ENCODE measurements at places on chromosomes 11 and 22.

DNA sequence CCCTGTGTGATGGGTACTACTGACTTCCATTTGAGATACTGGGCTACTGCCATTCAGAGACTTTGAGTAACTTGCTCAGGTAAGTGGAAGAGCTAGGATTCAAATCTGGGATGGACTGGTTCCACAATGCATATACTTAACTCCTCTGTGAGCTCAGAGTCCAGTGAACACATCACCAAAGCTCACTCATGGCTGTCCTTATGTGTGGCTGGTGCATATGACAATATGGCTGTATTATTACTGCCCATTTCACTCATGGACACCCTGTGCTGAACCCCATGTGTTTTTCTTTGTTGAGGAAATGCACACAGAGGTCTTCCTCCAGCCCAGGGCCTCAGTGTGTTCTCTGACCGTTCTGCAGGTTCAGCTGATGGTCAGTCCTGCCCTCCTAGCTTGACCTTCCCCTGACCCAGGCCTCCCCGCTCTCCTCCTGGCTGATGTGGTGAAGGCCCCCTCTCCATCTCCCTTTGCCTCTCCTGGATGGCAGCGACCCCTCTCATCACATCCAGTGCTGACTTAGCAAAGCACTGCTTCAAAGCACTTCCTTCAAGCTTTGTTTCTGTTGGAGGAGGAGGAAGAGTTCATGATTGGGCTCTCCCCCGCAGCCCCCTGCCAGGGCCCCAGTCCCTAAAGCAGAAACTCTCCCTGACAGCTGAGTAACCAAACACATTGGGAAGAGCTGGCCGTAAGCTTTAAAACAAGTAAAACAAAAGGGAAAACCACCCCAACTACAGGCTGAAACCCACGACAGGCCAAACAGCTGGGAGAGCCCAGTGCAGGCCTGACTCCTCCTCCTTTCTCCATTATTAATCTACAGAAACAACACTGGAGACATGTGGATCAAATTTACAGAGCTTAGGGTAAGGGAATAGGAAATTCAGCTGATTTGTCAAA lies 101.2 kb downstream of the NAT10 start:
- DNase-seq, result no peak

- DNase-seq, result no peak
These were observed 6.3 kb downstream of the SSH3 start for GRCh38 chr11:67309661-67310061.

DNA sequence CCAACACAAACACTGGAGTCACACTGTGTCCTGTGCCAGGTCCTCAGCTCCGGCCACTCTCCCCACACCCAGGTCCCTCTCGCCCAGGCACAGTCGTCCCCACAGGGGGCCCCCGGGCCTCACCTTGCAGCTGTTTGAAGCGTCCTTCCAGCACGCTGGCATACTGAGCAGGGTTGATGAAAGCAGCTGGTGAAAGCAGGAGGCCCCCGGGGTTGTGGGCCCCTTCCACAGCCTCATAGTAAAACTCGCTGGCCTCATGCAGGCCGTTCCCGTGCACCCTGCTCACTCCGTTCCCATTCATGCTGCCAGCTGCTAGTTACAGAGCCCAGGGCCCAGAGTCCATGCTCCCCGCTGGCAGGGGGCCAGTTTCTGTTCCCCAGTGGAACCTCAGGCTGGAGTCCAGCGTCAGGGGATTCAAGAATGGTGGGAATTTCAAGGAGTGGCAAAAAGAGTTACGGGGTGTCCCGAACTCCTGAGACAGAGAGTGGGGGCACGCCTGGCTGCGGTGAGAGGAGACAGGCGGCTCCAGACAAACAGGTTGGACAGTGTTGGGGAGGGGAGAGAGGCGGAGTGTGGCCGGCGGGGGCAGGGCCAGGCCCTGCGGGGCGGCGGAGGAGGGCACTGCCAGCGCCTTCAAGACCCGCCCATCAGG lies 10.6 kb downstream of the SPTBN2 start:
- no peak for DNase-seq

DNA sequence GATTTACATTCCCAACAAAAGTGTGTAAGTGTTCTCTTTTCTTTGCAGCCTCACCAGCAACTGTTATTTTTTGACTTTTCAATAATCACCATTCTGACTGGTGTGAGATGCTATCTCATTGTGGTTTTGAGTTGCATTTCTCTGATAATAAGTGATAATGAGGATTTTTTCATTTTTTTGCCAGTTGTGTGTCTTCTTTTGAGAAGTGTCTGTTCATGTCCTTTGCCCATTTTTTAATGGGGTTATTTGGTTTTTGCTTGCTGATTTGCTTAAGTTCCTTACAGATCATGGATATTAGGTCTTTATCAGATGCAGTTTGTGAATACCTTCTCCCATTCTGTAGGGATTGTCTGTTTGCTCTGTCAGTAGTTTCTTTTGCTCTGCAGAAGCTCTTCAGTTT lies 107.7 kb downstream of the EHF start:
- no peak for DNase-seq

- no peak for DNase-seq
These were observed 17.2 kb downstream of the DLAT start for GRCh38 chr11:112042161-112042960.

- DNase-seq, result no peak
These were observed 50.5 kb upstream of the SHANK2 start for GRCh38 chr11:71302911-71303310.

DNA sequence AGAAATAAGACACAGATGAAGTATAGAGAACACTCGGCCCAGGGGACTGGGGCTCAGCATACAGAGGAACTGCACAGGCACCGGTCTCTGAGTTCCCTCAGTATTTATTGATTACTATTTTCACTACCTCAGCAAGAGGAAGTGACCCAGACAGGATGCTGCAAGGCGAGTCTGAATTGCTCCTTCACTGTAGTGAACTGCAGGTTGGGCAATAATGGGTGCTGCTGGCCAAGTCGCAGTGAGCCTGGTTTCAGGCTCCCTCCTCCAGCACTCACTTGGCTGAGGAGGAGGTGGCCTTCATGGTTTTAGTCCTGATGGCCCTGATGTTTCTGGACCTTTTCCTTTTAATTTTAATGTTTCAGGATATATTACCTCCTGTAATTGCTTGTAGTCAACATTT lies 10.4 kb downstream of the OR52K2 start:
- no peak for DNase-seq

DNA sequence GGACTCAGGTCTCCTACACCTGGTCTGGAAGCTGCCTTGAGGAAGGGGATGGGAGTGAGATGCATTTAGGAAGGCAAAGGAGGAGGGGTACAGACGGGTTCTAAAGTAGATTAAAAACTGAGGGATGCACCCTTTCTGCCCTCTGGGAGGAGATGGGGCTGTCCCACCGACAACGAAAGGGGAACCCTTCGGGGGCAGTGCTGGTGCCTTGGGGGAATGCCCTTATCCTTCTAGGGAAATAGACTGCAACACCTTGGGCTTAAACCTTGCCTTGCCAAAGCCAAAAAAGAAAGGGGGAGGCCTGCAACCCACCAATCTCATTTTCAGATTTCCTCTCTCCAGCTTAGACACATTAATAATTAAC lies 89.8 kb downstream of the PLEKHA7 start:
- DNase-seq, result no peak

DNA sequence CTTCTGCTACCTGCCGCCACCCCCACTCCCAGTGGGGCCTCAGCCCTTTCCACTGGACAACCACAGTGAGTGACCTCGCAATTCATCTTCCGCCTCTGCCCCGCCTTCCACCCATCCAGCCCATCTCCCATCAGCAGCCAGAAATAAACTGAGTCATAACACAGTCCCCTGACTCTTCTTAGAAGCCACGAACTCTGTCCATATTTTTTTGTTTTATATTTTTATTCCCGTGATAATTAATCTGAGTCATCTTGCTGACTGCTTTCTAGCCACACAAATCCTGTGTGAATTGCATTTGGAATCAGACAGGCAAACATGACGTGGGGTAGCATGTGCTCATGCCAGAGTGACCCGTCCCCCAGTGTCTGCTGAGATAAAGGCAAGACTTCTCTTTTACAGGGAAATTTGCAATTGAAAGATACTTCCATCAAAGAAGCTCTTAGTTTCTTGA lies 7.0 kb downstream of the FADD start:
- no peak for DNase-seq

DNA sequence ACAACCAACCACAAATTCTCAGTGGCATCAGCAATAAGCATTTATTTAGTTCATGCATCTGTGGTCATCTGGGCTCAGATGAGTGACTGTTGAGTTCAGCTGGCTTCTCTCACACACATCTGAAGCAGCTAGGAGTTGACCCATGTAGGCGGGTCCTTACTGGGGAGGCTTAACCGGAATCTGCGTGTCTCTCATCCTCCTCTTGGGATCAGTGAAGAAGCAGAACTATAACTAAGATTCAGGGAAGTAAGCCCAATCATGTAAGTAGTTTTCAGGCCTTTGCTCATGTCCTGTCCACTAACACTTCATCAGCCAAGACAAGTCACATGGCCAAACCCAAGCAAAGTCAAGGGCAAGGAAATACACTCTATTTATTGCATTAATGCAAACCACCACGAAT lies 236.2 kb downstream of the C11orf87 start:
- no peak for DNase-seq

- no peak for DNase-seq
These were observed 121.2 kb downstream of the ABTB2 start for GRCh38 chr11:34236572-34236971.

DNA sequence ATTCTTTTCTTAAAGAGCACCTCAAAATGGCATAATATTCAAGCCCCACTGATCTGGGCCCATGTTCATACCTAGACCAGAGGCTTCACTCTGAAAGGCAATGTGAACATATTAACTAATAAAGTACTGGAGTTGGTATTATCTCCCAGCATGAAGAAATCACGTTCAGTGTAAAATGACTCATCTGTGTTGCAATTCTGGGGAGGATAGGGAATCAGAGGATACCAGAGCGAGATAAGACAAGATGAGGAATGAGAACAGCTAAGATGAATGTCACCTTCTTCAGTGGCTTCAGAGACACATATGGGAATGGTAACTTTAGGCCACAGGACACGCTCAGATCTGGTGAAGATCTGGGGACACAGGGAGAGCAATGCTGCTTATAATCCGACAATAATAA lies 121.1 kb downstream of the NTM start:
- no peak for DNase-seq

DNA sequence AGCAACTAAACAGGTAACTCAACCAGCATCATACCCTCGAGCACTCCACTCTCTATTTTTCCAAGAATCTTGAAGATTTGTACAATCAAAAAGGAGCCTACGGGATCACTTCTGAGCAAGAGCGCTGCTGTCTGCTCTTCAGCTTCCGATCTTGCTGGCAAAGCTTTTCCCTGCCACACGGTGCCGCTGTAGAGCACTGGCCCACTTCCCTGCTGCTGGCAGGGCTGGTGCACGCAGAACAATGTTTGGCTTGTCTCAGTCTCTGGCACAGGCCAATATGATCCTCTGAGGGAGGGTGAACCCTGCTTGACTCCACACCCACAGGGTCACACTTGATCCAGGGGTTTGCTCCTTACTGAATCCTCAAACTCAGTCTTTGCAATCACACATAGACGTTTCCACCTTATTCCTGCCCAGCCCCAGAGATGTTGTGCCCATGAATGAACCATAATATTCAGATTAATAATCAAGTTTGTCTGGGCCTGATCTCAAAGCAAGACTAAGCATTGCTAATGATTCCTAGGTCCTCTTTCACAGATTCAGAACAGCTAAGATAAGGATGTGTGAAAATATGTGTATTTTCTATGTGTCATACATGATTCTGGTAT lies 536.6 kb downstream of the SOX6 start:
- no peak for DNase-seq

- DNase-seq, result no peak
These were observed 9.5 kb upstream of the B3GNT6 start for GRCh38 chr11:77024745-77025144.

GRCh38 chr11:110050201-110050506 lies 43.0 kb upstream of the ZC3H12C start:
- no peak for DNase-seq

DNA sequence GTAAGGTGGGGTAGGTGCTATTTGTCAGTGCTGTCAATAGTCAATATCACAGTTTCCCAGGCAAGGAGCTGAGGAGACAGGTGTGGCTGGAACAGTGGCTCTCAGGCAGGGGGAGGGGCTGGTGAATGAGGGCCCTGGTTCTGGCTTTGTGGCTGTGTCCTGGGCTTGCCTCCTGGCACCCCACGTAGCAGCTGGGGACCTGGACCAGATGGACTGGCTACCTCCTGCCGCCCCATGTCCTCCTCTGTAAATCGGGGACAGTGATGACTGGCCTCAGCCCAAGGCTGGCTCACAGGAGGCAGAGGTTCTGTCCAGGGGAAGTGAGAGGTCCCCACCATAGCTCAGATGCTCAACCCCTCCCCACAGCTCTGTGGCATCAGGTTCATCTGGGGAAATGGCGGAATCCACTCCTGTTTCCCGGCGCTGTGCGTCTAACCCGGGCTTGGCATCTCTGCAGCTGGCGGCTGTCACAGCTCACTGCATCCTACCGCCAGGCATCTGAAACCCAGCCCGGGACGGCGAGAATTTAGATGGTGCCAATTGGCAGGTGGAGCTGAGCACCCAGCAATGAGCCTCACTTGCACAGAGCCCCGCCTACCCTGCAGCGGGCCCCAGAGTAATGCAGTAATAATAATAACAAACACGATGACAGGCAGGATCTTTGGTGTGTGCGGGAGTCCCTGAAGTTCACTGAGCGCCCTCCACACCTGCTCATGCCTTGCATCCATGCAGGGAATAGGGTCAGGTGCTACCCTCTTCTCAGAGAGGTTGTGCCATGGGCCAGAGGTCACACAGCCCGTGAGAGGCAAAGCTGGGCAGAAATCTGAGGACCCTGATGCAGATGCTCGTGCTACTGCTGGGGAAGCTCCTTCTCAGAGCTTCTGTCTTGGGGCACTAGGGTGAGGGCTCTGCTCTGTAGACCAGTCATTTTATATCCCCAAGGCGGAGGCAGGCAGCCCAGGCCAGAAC lies 27.8 kb upstream of the SHISAL1 start:
- DNase-seq, result no peak

DNA sequence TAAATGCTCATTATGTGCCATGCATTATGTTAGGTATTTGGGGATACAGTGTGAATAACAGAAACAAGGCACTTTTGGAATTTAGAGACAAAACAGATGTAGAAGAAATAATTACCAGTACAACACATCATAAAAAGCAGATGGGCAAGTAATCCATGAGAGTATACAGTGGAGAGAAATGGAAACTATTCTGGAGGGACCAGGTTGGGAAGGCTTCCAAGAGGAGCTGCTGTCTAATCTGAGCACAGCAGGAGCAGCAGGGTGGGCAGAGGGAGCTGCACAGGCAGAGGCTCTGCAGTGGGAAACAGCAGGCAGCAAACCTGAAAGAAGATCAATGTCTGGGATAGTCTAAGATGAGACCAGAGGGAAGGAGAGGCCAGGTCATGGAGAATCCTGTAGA lies 268.7 kb upstream of the CCDC90B start:
- DNase-seq, result no peak

GRCh38 chr11:94873916-94874540 lies 99.3 kb downstream of the CWC15 start:
- DNase-seq, result no peak

- no peak for DNase-seq
These were observed 2.3 kb upstream of the SMPD1 start for GRCh38 chr11:6387811-6388599.

GRCh38 chr11:56886455-56886854 lies 102.3 kb upstream of the OR5AK2 start:
- no peak for DNase-seq

All from activated gamma-delta T cell treated with Interleukin-2 at 50 U/mL for 16 hours (primary cell).